ENCODE measurements at places on chromosomes 6 and 20.
A peak's percentile ranks its signal among the peaks of the same experiment; 100 is the strongest.

- no peak for DNase-seq
Observed at GRCh38 chr20:60223174-60223573, 265.0 kb downstream of the CDH26 start.

DNA sequence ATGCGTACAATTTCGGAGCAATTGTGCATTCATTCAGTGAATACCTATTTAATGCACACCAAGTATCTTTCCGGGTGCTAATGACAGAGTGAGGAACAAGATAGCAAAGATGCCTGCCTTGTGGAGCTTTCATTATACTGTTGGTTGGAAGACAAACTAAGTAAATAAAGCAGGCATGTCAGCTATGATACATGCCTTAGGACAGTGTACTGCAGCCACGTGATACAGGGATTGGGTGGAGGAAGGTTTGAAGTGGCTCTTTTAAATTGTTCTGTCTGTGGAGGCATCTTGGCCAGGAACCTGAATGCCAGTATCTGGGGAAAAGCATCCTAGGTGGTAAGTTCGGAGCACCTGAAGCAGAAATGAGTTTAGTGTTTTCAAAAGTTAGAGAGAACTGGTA is 3.0 kb upstream of the OTOR start:
- no peak for DNase-seq

GRCh38 chr6:20479060-20479459 is 55.2 kb upstream of the CDKAL1 start:
- DNase-seq = no peak

DNA sequence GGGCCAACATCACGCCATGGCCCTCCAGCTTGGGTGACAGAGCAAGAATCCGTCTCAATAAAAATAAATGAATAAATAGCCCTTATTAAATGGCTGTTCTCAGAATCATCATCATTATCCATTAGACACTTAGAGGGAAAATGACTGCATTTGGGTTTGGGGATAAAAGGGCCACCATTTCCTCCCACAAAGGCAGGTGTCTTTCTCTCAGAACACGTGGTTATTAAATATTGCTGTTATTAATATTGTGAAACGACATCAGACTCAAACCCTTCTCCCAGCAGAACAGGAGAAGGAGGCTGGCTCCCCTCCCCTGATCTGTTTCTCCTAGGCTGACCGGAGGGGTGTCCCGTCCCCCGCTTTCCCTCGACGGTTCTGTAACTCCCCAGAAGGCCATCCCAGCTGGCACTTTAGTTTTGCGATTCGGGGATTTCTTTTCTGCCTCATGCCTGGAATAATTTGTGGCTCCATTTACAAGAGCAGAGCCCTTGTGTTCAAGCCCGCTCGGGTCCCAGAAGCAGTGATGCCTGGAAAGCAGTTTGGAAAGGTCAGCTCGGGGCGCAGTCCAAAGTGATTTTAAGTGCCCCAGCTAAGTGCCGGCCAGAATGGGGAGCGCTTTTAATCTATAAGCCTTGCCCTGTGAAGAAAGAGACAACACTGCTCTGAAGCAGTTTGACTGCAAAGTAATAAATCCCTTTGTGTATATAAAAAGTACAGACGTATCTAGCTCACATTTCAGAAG is 41.9 kb downstream of the EYA2 start:
- DNase-seq = no peak

DNA sequence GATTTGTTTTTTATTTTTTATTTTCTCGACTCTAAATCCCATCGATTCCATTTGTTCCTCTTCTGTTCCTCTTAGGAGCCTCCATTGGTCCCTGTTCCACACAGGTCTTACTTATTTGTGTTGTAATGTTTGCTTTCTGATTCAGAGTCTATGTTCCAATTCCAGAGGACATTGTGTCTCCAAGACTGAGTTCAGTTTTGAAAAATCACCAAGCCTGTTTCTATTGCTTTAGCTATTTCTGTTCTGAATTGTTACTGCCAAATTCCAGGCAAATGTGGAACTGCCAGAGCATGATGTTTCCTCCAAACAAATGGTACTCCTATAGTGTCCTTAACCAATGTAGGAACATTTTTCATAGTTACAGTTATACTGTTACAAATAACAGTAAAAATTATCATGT is 270.9 kb upstream of the SPTLC3 start:
- DNase-seq = no peak

DNA sequence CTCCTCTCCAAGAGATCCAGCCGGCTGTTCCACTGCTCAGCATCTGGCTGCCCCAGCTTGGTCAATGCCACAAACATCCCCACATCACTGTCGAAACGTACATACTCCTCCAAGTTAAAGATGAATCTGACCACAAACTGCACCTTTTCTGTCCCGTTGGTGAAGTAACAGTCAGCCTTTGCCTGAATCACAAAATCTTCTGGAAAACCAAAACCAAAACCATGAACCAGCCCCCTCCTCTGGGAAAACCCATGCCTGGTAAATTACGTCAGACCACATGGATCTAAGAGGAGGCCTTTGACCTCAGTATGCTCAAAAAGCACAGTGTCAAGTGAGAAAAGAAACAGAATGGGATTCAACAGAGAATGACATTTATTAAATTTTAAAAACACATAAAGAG is 1.7 kb downstream of the HLA-DOB start:
- DNase-seq = no peak

- peak; percentile 36 for DNase-seq
Observed at GRCh38 chr6:107657755-107658461, 166.2 kb downstream of the SCML4 start.

DNA sequence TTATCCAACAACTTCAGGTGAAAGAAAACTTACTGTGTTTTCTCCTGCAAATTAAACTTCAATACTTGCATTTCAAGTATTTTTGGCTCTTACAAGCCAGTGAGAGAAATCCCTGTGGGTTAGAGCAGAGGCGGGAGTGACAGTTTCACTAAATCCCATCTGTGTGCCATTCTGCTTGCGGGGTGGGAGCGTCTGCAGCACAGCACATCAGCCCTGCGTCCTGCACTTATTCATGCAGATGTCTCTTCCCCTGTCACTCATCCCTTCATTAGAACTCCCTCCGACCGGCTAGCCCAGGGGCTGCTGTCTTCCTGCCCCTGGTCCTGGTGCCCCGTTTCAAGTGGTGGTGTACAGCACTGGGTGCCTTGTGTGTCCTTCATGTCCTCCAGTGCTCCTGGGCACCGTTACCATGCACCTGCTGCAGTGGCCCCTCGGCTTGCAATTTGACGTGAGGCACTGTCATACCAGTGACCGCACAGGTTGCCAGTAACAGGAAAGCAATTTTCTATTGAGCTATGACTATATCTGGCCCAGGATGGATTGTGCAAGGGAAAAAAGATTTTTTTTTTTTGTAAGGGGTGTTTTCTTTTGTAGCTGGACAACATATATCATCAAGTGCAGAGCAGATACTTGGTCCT is 59.4 kb downstream of the INSM1 start:
- DNase-seq = no peak

- no peak for DNase-seq
Observed at GRCh38 chr6:49915035-49915434, 48.7 kb upstream of the CRISP1 start.

GRCh38 chr6:91341473-91341872 is 754.6 kb upstream of the MAP3K7 start:
- DNase-seq = no peak

DNA sequence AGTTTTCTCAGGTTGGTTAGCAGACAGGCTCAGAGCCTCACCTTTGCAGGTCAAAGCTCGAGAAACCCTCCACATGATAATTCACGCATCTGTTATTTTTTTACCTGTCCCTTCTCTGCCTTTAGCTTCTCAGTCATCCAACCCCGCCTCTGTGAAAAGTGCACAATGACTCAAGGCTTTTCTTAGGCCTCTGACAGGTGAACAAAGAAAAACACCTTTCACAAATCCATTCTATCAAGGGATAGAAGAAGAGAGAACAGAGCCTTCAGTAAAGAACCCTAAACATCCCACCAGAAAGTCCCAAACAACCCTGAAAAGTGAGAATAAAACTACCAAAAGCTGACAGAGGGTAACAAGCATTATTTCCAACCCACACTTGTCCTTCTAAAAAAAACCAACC is 178.2 kb downstream of the GJA10 start:
- no peak for DNase-seq

DNA sequence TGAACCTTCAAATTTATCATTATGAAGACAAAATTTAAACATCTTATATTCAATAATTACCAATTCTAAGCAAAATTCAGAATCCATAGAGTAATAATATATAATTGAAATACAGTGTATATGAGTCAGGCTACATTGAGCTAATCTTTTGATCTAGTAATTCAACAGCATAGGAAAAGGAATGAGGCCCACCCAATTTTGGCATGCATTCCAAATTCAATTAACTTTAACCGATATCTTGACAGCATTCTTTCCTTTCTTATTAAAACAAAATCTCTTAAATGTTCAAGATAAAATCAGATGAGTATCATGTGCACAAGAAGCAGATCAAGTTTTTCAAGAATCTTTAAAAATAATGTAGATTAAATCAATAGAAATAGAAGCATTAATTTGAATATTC is 132.9 kb upstream of the QKI start:
- no peak for DNase-seq

GRCh38 chr6:81997090-81997926 is 244.8 kb upstream of the TENT5A start:
- DNase-seq = no peak

DNA sequence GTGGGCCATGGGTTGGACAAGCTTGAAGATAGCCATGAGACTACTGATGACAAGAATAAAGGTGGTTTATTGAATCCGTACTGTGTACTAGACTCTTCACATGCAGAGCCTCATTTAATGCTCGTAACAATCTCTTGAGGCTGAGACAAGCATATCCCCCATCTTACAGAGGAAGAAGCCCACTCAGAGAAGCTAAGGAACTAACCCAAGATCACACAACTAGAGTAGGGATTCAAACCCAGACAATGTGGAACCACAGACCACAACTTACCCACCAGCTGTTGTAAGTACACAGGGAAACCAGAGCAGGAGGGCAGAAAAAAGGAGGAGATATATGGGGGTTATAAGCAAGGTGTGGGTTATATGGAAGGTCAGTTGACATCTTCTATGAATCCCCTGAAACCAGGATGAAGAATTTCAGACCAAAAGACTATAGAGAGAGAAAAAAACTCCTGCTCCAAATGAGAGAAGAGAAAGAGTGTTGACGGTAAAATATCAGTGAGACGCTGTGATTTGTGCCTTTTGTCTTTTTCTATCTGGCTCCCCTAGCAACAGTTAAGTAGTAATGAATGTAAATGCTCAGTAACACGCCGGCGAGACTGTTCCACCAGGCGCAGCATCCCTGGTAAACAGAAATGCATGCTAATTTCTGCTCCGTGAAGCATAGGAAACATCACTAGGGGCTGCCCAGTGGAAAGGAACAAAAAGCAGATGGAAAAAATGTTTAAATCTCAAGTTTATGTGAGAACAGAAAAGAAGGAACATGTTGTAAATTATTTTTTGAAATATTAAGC is 80.1 kb upstream of the SLC22A16 start:
- no peak for DNase-seq

GRCh38 chr6:113695516-113695915 is 161.6 kb upstream of the MARCKS start:
- no peak for DNase-seq

- peak; percentile 8 for DNase-seq
Observed at GRCh38 chr6:132812255-132812732, 2.1 kb upstream of the RPS12 start.

Measured in NCI-H2029 (cell line).